Renal cortex interstitium (tissue), 15 donors: ENCODE measurements at places on chromosomes 3 and 15. TPM values are rescaled to one million over a fixed set of nuclear protein-coding genes. Genes with fewer than 3 reads are reported as not detected.

The POMGNT2 gene
- polyA plus RNA-seq: 23.6 TPM

DNA sequence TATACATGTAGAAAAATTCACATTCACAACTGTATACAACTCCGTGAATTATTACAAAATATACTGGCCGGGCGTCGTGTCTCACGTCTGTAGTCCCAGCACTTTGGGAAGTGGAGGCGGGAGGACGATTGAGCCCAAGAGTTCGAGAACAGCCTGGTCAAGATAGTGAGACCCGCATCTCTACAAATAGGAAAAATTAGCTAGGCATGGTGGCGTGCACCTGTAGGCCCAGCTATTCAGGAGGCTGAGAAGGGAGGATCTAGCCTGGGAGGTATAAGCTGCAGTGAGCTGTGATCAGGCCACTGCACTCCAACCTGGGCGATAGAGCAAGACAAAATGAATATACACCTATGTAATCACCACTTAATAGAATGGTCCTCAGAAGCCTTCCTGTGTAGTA is 1.3 kb downstream of the RAD51 start:
- no peak for DNase-seq

The FGD5 gene
- polyA plus RNA-seq: 27.7 TPM

The TRPC1 gene
- 13.3 TPM for polyA plus RNA-seq

DNA sequence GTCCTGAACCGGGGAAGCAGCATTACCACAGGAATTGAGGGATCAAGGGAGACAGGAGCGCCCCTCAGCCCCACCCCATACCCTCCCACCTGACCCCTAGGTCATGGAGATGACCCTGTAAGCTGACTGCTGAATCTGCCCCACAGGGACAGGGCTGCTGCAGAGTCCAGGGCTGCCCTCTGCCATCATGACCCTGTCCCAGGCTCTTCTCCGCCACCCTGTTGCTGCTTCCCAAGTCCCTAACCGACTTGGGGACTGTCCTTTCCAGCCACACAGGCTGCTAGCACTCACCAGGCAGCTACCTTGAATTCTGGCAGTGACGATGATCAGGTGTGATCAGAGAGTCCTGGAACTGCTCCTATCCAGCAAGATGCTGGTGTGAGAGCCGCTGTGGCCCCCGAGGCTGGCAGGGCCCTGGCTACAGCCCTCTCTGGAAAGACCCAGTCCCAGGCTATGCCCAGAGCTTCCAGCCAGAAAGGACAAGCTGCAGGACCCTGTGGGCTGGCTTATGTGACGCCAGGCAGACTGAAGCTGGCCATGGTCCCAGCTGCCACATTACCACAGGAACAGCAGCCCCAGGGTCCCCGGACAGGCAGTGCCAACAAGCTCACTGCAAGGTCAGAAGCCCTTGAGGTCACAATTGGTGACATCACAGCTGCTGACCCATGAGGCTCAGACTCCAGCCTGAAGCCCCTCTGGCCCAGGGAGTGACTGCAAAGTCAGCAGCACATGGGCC is at the start of gene C3orf22:
C3orf22 (minus strand) TSS at position 597 of the 736 bp plus-strand sequence. CDS start 5,542 bp downstream, outside the sequence.
- no peak for DNase-seq

DNA sequence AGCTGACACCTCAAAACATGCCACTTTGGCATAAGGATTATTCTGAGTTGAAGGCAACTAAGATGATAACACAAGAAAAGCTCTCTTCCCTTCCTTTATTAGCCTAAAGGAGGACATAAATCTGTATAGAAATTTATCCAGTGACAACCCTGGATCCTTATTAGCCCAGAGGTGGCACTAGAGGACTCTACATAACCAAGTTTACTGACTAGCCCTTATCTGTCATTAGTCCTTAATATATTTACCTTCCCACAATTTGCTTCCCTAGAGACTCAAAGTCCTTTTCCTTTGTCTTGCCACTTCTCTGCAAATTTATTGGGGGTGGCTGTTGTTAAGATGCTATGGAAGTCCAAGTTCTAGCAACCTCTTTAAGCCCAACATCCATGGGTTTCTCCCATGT is 26.7 kb downstream of the CEP70 start:
- DNase-seq: no peak

The SEMA5B gene
- 25.8 TPM for polyA plus RNA-seq

DNA sequence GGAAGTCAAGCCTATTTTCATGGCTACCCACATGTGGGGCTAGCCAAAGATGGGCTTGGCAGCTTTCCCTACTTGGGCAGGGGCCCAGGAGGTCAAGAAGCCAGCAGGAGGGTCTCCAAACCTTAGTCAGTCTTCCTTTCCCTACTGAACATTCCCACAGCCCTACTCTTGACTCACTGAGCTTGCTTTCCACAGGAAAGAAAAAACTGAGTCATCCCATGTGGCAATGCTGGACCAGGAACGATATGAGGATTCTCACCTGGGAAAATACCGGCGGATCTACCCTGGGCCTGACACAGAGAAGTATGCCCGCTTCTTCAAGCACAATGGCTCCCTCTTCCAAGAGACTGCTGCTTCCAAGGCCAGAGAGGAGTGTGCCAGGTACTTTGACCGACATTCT is 3.7 kb upstream of the NGRN start:
- no peak for DNase-seq

- no peak for DNase-seq
These were observed 95.1 kb downstream of the FOXP1 start for GRCh38 chr3:71488391-71488809.

DNA sequence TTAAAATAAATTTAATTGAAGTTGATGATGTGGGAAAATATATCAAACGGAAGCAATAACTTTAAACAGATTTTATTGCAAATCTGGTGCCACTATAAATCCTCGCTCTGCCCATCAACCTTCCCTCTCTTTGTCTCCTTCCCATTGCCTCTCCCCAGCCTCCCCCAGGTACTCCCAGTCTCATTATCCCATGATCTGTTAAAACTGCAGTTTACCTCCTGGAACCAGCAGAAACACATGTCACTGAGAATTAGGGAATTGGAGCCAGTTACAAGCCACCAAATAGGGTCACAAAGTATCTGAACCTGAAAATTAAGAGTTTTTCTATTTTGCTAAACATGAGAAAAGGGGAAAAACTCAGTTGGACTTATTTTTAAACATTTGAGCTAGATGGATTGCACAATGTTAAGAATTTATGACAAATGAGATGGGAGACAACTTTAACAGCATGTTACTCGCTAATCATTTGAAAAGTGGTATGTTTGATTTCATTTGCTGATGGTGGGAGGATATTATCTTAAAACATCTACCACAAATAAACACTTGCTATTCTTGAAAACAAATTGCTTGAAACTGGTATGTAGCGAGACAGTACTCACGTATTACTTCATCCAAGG is 2.4 kb downstream of the PLCH1 start:
- no peak for DNase-seq

The SCAANT1 gene
- polyA plus RNA-seq: 0.89 TPM
